ENCODE measurements at places on chromosomes 4 and X.

DNA sequence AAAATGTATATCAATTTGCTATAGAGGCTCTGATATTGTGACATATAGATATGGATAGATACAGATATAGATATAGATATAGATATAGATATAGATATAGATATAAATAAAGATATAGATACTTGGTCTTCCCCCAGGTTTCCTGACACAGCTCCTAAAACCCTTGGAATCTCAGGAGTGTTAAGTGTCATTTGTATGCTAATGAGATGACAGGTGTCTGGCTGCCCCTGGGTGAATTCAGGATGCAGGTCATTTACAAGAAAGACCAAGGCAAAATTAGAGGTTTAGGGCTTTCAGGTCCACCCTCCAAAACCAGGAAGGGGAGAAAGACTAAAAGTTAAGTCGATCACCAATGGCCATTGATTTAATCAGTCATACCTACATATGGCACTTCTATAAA is 1034.8 kb downstream of the PDHA2 start:
- no peak for DNase-seq

GRCh38 chr4:140018931-140019618 is 134.9 kb downstream of the MAML3 start:
- DNase-seq = no peak

DNA sequence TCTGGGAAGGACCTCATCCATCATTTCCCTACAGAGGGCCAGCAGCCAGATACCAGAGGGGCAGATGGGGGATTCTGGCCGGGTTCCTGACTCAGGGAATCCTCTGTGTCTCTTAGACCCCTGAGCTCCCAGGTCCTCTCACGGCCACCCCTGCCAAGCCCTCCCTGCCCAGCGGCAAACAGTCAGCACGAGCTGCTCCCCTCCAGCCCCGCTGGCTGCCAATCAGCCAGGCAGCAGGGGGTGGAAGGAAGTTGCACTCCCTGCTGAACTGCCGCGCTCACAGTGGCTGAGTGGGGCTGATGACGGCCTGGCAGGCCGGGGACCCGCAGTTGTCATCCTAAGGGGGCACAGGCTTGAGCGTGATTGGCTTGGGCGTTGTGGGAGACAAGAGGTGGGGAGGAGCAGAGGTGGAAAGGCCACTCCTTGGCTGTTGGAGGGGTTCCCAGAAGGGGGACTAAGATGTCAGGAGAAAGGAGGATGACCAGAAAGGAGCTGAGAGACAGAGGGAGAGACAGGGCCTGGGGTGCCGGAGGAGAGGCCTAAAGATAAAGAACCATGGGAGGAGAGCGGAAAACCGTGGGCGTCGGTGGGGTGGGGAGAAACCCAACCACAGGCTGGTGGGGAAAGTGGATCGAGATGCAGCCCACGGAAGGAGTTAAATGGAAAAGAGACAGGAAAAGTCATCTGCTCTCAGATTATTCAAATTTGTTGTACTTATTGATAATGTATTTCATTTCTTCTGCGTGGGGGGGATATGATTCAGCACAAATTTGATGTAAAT is 4.4 kb upstream of the CCDC149 start:
- no peak for DNase-seq

DNA sequence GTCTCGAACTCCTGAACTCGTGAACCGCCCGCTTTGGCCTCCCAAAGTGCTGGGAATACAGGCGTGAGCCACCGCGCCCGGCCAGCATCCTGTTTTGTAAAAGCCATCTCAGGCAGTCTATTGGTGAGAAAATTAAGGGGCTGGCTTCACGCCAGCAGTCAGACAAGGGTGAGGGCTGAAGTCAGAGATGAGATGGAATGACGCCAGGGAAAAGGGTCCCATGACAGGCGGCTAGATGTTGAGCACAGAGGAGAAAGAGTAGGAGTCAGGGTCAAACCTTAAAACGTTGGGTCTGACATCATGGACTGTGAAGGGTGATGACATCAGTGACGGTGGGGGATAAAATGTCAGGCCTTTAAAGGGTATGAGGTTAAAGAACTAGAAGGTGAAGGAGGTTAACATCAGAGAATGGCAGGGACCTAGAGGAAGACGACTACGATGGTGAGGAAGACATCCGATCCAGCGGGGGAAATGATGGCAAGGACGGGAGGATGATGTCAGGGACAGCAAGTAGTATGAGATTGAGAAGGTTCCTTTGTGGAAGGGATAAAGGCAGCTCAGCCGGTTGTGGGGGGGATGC is 504 bp upstream of the RBM3 start:
- DNase-seq = no peak

- no peak for DNase-seq
These were observed 293.1 kb downstream of the QDPR start for GRCh38 chr4:17218786-17219185.

DNA sequence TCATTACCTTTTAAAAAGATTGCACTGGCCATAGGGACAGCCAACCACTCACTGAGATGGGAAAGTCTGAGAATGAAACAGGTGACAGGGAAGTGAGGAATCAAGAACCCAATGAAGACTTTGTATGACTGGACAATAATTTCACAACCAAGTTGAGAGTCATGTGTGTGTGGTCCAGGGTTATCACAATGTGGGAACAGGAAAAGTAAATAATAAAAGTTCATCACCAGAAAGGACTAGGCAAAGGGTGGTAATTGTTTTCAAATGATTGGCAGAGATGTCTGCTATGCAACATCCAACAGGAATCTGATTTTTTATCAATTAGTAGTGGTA is 129.3 kb downstream of the AMELX start:
- no peak for DNase-seq

- DNase-seq = no peak
These were observed 421.3 kb downstream of the FAT4 start for GRCh38 chr4:125736057-125736456.

DNA sequence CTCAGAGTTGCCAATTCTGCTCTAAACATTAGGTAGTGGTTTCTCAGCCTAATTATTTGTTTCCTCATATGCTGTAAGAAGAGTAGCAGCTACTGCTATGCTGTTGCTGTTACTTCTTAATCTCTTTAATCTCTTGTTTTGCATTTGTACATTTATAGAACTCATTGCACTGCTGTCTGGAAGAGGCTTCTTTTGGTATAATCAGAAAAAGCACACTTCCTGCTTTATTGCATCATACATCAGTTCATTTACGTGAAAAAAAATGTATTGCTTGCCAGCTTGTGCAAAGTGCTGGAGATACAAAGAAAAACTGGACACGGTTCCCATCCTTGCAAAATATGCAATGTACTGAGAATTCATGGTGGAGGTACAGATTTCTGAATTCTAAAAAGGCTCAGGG is 332.0 kb downstream of the GRXCR1 start:
- no peak for DNase-seq

Data from activated CD8-positive, alpha-beta memory T cell treated with anti-CD3 and anti-CD28 coated beads for 4 hours (primary cell).